ENCODE measurements at places on chromosomes 12 and 14.

DNA sequence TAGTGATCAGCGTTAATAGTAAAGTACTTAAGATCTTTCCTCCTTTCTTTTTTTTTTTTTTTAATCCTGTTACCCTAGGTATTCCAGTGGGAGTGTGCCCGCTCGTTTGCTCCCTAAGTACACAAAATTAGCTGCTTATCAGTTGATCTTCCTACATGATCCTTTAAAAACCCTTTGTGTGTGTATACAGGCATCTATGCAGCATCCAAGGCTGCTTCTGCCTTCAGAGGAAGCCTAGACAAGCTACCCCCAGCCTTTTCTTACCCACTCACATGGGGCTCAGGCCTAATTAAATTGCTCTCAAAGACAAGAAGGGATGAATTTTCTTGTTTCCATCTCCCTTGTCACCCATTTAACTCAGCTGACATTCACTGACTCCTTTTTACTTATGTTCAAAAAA lies 343.4 kb upstream of the LMO3 start:
- no peak for DNase-seq

DNA sequence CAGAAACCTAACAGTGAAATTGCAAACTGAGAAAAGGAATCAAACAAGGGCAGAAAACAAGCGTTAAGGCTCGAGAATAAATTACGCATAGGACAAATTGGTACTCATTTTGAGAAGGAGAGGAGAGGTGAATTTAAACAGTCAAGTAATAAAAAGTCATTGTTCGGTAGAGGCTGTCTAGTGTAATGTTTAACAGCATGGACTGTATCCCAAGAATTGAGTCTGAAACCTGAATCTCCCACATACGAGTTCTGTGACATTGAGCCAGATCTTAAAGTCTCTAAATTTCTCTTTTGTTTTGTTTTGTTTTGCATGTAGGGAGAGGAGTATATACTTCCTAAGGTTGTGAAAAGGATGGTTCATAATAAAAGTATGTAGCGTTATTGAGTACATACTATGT lies 216.5 kb upstream of the BTG1 start:
- DNase-seq: no peak

DNA sequence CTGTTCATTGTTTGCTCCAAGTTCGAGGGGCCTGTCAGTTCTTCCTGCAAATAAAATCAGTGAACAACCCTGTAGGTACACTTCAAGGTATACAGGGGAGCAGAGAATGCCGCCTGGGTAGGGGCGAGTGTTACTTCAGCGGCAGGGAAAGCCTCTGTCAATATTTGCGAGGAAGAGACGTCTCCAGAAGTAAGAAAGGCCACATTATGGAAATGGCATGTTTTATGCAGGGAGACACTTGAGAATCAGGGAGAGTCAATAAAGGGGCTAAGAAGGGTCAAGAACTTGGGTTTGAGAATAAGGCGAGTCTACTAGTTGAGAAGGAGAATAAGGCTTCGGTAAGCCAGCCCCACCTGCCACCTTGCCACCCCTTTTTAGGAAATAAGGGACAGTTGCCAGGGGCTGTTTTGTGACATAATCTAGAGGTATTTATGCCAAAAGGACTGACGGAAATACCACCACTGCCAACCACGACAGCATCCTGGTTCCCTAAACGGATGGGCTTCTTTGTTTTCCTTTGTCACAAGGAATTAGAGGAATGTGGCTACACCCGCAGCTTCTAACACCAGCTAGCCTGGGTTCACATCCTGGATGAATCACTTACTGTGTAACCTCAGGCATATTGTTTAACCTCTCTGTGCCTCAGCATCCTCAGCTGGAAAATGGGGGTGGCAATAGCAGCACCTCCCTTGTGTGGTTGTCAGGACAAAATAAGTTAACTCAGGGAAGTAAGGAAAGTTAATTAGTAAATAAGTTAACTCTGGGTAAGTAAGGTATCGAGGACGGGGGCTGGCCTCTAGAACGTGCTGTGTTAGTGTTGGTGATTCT lies 67.7 kb downstream of the EID3 start:
- DNase-seq: peak; percentile 93

DNA sequence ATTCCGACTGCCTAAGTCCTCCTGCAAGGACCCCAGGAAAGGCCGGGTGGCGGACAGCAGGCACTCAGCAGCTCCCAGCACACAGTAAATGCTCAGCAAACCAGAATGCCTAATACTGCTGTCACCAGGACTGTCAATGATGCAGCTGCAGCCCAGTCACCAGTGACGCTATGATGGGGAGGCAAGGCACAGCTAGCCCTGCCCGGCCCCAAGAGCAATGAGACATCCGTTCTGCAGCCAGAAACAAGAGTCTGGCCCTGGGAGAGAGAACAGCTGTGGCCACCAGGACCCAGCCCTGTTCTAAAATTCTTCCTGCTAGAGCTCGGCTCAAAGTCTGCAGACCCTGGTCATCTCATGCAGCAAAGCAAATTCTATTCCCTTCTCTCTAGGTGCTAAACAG lies 69.8 kb downstream of the NCOR2 start:
- DNase-seq: no peak

DNA sequence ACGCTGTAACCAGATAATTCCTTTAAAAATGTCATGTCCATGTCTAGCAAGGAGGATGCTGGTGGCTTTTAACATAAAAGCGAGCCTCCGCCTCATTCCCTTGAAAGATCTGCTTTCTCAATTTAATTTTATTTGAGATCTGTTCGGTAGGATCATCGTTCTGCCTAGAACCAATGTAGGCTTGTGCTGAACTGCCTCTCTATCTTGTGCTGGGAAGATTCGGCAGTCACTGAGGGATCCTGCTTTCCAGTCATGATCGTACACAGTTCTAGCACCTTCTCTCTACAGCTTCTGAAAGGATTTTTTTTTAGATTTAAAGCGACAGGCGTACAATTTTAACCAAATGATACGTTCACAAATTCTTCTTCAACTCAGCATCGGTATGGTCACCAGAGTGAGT lies 54.3 kb downstream of the PEBP1 start:
- DNase-seq: no peak
